ENCODE measurements at places on chromosomes 1 and 21.

DNA sequence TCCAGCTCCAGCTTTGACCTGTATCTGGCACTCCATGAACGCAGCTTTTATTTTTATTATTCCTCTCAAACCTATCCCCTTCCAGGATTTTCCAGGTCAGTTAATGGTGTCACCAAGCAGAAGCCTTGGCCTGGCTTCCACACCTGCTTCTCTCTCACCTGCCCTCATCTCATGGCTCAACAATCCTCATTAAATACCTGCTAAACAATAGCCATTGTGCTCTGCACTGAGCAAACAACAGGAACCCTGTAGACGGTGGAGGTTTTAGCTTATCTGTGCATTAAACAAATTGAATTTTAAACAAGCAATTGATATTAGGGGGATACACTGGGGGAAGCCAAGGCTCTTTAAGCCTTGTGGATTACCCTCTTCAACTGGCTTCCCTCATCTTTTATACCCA, 15.3 kb downstream of the PYCR2 start:
- no peak for DNase-seq

DNA sequence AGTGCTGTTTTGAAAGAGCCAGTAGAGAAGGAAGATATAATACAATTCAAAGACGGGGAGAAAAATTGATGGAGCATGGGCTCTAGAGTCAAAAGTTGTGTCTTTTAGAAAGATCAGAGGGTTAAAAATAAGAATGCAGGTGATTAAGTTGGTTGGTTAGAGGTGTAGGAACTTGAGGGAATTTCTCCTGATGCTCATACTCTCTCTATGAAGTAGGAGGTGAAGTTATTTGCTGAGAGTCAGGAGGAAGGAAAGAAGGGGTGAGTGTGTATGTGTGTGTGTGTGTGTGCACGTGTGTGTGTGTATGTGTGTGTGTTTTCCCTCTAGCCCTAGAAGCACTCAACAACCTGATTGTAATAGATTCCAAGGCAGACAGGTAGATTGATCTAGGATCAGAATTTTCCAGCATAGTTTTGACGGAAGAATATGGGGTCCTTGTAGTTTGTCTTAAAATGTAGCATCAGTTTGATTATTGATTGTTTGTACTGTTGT, 88.3 kb upstream of the MACF1 start:
- no peak for DNase-seq

- DNase-seq, result no peak
Measured at GRCh38 chr1:218614031-218614430, 268.9 kb downstream of the TGFB2 start.

- no peak for DNase-seq
Measured at GRCh38 chr1:112532064-112532463, 23.3 kb downstream of the WNT2B start.

GRCh38 chr1:57329937-57330336, 93.9 kb downstream of the DAB1 start:
- no peak for DNase-seq

- DNase-seq, result no peak
Measured at GRCh38 chr1:203048555-203049051, 22.3 kb downstream of the PPFIA4 start.

GRCh38 chr1:115906627-115907026, 65.7 kb upstream of the NHLH2 start:
- DNase-seq, result no peak

DNA sequence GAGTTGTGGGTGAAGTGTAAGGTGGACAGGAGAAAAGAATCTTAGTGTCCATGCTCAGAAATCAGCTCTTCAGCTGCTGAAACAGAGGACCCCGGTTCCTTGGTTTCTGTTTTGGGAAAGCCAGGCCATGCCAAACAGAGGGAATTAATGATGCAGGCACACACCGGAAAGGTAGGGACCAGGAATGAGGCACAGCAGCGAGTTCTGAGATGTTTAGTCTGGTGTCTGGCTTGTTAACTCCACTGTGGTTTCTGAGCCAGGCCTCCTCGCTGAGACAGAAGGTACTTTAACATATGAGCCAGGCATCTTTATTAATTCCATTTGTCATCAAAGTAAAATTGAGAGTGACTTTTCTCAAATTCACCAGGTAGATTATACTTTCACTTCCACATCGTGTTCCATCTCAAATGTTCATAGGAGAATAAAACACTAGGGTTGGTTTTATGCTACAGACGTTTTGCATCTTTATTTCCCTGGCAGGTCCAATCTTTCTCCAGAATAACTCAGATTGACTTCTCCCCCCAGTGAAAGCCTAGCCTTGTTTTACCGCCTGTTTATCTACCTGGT, 23.5 kb downstream of the LRRC8D start:
- no peak for DNase-seq

GRCh38 chr1:158003406-158003800, 10.0 kb downstream of the KIRREL1 start:
- DNase-seq, result no peak

- no peak for DNase-seq
Measured at GRCh38 chr1:77620273-77620672, 62.2 kb downstream of the ZZZ3 start.

DNA sequence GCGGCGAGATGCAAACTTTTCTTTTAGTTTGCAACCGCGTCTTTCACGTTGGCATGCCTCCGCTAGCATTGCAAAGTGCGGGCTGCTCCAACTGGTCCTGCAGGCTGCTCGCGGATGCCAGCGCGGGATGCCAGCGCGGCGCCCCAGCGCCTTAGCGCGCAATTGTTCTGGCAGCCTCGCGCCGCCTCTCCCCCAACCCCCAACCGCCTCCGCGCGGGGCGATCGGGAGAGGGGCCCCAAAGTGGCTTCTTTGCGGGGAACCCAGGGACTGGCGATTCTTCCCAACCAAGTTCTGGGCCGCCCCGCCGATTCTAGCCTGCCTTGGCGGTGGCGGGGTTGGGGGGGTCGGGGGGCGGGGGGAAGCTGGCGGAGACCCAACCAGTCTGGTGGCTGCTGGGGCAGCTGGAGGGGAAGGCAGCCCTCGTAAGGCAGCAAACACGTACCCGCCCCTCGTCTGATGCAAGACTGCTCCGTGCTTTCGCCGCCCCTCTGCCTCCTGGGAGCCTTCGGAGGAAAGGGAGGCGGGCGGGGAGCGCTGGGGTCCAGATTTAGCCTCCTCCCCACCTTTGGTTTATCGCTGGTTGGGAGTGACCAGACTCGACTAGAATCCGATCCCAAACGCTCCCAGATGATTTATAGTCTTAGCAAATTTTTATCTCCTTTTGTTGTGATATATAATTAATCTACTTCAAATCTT, 756 bp downstream of the PHGDH start:
- no peak for DNase-seq

GRCh38 chr1:158122833-158123388, 57.8 kb upstream of the CD1D start:
- no peak for DNase-seq

DNA sequence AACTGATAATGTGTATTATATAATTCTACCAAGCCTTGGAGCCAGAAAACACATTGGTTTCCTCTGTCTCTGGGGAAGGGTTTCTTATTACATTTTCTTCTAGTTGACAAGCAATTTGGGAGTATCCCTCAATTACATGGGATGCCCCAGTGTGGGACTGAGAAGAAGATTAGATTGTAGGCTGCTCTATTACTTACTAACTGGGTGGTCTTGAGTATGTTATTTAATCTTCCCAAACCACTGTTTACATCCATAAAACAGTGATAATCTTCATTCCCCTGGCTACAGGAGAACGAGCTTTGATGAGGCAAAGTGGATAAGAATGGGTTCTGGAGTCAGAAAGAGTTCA, 105.8 kb downstream of the TSEN15 start:
- no peak for DNase-seq

- no peak for DNase-seq
Measured at GRCh38 chr1:3341236-3341994, 113.0 kb upstream of the ARHGEF16 start.

- no peak for DNase-seq
Measured at GRCh38 chr21:43867948-43868347, 2.9 kb downstream of the AGPAT3 start.

GRCh38 chr1:81231729-81232038, 569.0 kb upstream of the ADGRL2 start:
- no peak for DNase-seq

DNA sequence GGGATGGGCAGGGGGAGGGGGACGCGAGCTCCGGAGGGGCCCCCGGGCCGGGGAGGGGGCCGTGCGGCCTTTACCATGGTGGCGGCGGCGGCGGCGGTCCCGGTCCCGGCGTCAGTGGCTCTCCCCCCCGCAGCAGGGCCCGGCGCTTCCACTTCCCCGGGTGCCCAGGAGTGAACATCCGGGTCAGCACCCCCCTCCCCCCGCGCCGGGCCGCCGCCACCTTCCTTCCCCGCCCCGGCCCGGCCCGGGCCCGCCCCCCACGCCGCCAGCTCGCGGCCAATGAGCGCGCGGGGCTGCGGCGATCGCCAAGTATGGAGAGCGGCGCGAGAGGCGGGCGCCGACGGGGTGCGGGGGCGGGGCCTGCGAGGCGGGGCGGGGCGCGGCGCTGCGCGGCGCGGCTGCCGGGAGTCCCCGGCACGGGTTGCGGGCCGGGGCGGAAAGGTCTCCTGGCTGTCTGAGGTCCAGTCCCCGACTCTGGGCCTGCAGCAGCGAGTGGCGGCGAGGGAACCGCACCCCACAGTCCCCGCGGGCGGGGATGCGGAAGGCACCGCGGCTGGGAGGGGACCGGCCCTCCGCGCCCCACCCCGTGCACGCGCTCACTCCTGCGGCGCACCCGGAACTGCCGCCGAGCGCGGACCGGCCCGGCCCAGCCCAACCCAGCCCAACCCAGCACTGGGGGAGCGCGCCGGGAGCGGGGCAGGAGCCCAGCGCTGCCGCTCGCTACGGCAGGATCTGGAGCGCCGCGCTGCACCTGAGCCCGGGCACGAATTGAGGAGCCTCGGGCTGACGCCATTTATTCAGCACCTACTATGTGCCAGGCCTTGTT, at the start of gene CAPZB:
CAPZB (minus strand) TSS at position 178 of the 826 bp plus-strand sequence; CDS start at position 77, 101 bp downstream.
- DNase-seq, result peak; percentile 92

GRCh38 chr1:230268371-230269170, 157.6 kb downstream of the PGBD5 start:
- no peak for DNase-seq

GRCh38 chr1:118264343-118264742, 79.3 kb upstream of the SPAG17 start:
- no peak for DNase-seq

GRCh38 chr1:199747984-199748383, 279.5 kb upstream of the NR5A2 start:
- no peak for DNase-seq

DNA sequence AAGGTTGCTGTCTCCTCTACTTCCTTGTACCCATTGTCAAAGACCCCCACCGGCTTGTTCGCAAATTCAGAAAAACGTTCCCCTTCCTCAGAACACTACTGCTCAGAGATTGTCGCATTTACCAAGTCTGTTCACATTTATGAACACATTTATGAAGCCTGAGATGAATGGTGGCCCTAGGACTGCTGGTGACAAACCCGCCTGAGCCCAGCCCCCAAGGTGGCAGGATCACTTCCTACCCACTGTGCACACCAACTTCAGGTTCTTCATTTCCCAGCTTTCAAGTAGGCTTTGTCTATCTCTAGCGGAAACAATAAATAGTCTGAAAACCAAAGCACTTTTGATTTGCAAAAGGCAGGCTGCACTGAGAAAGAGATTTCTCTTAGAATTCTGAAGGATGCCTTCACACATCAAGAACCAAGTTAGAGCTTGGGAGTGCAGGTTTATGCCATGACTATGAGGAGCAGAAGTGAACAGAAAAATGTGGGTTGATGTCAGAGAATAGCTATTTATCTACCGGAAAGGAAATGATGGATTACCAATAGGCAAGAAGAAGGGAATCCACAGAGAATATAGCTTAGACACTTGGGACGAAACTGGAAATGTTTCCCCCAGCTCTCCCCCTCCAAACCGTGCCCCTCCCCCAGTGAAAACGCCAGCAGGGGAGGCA, 200.5 kb downstream of the TOMM20 start:
- DNase-seq, result no peak

DNA sequence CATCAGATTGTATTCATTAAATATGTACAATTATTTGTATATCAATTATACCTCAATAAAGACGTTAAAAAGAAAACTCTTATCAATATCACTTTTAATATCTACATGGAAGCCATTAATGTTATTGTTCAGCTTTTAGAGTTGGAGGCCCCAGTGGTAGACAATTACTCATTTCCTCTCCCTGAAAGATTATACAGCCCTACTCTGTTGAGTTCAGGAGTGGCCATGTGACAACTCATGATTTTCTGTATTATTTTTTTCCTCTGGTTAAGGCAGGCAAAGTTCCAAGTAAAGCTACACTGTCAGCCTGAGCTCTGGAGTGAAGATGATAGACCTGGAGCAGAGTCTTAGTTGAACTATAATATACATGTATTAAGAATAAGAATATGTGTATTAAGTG, 247.9 kb upstream of the B3GALT2 start:
- DNase-seq, result no peak

GRCh38 chr1:18684303-18684702, 53.7 kb downstream of the PAX7 start:
- DNase-seq, result no peak

DNA sequence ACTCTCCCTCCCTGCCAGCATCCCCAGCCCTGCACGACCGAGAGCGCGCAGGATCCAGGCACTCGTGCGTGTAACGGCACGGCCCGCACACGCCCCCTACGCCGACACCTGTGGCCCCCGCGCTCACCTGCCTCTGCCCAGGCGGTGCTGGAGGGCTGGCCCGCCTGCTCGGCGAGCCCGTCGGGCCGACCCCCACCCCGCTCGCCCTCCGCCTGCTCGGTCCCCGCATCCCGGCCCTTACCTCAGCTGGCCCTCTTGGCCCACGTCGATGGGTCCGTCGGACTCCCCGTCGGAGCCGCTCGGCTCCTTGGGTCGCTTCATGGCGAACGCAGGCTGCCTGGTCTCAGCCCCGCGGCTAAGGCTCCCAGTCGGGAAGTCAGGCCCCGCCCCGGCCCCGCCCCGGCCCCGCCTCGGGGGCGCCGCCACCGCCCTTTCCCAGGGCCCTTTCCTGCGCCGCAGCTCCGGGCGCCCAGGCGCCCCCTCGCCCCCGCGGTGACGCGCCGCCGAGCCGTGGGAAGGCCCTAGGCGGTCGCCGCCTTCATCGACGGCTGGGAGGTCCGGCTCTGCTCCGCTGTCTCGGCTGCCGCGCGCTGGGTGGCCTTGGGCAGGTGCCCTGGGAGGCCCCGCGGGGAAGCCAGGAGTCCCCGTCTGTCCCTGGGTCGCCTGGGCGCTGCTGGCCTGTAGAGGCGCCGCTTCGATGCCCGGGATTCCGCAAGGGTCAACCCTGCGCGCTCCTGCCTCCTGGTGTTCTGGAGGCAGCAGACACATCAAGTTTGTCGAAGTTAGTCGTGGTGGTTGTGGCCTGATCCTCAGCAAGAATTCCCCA, at the start of gene HEYL:
HEYL (minus strand) TSS at position 339 of the 826 bp plus-strand sequence; CDS start at position 321, 18 bp downstream.
- DNase-seq, result no peak

- no peak for DNase-seq
Measured at GRCh38 chr1:92808381-92808780, 23.5 kb upstream of the RPL5 start.

- no peak for DNase-seq
Measured at GRCh38 chr1:216599851-216600250, 123.4 kb downstream of the ESRRG start.

DNA sequence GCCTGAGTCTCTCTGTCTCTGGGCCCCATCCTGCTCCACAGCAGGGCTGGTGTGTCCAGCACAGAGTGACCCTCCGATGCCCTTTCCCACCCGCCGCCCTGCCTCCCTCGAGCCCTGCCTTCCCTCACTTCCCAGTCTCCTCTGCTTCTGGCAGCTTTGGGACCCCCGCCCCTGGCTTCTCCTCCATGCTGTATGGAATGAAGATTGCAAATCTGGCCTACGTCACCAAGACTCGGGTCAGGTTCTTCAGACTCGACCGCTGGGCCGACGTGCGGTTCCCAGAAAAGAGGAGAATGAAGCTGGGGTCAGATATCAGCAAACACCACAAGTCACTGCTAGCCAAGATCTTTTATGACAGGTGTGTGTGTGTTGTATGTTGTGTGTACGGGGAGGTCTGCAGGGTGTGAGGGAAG, 14.3 kb downstream of the MOV10 start:
- DNase-seq, result no peak
